ENCODE measurements at places on chromosomes 2 and 18. TPM values are rescaled to one million over a fixed set of nuclear protein-coding genes. Genes with fewer than 3 reads are reported as not detected.

DNA sequence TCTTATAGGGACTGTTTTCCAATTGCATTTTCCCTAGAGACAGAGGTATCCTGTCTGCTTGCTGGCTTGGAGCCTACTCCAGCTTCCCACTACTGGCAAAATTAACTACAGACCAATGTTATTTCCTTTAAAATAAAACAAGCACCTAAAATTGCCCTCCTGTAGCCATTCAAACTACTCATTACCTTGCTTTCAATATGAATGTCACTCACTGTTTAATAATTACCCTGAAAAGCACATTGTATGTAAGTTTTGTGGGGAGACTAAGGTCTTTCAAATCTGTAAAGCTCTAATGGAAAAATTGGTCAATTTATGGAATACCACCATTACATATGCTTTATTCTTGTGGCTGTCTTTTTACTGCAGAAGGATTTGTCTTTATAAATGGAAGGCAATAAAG lies 87.3 kb downstream of the DOCK10 start:
- no peak for DNase-seq

DNA sequence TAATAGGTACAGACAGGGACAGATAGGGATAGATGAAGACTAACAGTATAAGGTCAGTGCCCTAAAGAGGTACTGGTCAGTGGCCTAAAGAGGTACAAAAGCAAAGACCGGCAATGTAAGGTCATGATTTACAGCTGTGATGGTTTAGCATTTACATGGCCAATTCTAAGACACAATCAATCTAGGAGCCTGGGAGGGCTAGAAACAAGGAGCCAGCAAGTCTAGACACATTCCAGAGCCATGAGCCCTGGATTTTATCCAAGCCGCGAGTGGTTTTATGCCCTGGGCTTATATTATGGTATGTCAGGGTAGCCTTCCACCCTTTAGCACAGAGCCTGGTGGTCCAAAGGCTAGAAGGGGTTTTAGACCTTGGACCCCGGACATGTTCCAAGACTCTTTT lies 124.2 kb downstream of the CBLN2 start:
- no peak for DNase-seq

KCNIP3 gene
- 0.57 TPM for total RNA-seq

- no peak for DNase-seq
These were observed at the start of gene SIX3 for GRCh38 chr2:44941551-44942234. Gene SIX3 (plus strand): TSS chr2:44941702. CDS start chr2:44942105, 403 bp downstream.

- no peak for DNase-seq
These were observed 179.1 kb downstream of the ERBB4 start for GRCh38 chr2:212359425-212360067.

Measured in osteocyte (in vitro differentiated cells).